ENCODE measurements at places on chromosomes 7 and 10. TPM values are rescaled to one million over a fixed set of nuclear protein-coding genes. Genes with fewer than 3 reads are reported as not detected.

The ANKRD30A gene
- not detected for total RNA-seq

The OR2A42 gene
- not detected for total RNA-seq

The ZP3 gene
- total RNA-seq, result 2.1 TPM

The RHOBTB1 gene
- 36.5 TPM for total RNA-seq

The WDR86 gene
- 13.1 TPM for total RNA-seq

The DGKI gene
- total RNA-seq, result 5.6 TPM

The ATOH7 gene
- 0.82 TPM for total RNA-seq

The CDHR1 gene
- 1.3 TPM for total RNA-seq

The PKD1L1 gene
- total RNA-seq, result 1.1 TPM

The LEP gene
- total RNA-seq, result not detected

The CYP2E1 gene
- total RNA-seq, result 0.31 TPM

The ZNF727 gene
- not detected for total RNA-seq

The HMX2 gene
- not detected for total RNA-seq

The SMARCD3 gene
- 72.5 TPM for total RNA-seq

The NME8 gene
- total RNA-seq, result 0.10 TPM

The SUMF2 gene
- total RNA-seq, result 53.5 TPM

The NPY4R2 gene
- not detected for total RNA-seq

The MEOX2 gene
- total RNA-seq, result 53.2 TPM

The SPDYE5 gene
- not detected for total RNA-seq

The ABCA13 gene
- total RNA-seq, result 0.72 TPM

The IRF5 gene
- 1.2 TPM for total RNA-seq

The ITPRID1 gene
- 0.92 TPM for total RNA-seq

The IDE gene
- 23.9 TPM for total RNA-seq

The GDF2 gene
- not detected for total RNA-seq

The ADGRA1 gene
- 3.3 TPM for total RNA-seq

The ZEB1 gene
- total RNA-seq, result 170 TPM

The DYNC1I1 gene
- 2.6 TPM for total RNA-seq

The TRIM73 gene
- 2.8 TPM for total RNA-seq
